Activated T-cell treated with anti-CD3 and anti-CD28 coated beads for 48 hours (primary cell): ENCODE measurements at places on chromosomes 4 and X.

- DNase-seq, result no peak
Measured at GRCh38 chr4:5969777-5970176, 48.5 kb downstream of the C4orf50 start.

- DNase-seq, result no peak
Measured at GRCh38 chr4:70634482-70634881, 5.9 kb downstream of the ENAM start.

DNA sequence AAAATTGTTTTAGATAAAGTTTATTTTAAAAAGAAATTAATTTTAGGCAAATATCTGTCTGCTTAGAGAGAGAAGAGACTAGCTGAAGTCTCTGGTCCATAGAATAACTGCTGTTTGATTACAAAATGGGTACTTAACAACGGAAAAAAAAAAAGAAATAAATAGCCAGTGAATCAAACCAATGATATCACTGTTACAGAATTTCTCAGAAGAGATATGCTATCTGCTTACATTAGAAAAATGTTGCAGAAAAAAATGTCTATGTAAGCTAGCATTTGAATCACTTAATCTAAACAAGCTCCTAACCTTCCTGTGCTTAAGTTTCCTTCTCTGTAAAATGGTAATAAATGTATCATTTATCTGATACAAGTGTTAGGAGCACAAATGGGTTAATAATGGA, 189.9 kb downstream of the IL15 start:
- DNase-seq, result no peak

DNA sequence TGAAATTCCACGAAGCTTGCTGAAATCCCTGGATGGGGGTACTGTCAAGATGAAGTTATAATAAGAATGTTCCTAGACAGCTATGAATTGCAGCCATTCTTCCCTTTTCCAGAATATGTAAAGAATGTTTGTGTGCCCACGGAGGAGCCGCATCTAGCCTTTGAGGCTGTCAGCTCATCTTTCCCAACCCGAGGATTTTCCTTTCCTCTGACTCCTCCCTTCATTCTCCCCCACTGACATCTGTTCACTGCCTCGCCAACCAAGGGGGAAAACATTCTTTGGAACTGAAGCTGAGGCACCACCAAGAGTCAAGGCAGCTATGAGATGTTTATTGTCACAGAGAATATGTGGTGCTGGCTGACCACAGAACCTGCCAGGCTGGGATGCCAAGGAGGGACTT, 8.8 kb downstream of the NHSL2 start:
- no peak for DNase-seq

DNA sequence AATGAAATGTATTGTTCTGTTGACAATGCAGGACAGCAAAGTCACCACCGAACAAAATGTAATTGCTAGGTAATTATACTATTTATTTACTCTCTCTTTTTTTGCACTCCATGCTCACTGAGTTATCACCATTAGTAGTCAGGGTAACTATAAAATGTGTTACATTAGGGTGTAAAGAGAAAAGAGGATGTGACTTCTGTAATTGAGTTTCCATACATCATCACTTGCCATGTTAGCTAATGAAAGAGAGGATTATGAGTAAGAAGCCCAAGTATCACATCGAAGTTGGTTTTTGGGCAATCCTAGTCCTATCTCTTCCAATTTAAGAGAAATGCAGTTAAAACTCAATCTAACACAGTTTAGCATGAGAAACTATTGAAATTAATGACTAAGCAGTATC, 7.6 kb downstream of the ZXDA start:
- no peak for DNase-seq

DNA sequence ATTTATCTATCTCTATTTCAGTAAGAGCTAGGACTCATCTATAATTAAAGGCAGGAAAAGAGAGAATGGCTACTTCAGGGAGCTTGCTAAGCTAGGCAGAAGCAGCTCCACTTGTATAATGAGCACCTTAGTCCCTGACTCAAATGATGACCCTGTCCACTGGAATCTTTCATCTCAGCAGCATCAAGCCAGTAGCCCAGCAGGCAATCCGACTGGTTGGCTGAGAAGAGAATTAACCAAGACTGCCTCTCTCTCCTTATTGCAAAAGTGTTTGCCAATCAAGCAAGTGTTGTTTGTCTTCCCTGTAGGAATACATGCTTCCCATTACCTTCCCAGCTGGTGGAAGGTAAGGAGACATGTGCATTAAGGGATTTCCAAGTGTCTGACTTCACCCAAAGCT, 3.9 kb upstream of the SPOCK3 start:
- no peak for DNase-seq

GRCh38 chr4:11912886-11913285, 484.2 kb upstream of the HS3ST1 start:
- DNase-seq, result no peak

DNA sequence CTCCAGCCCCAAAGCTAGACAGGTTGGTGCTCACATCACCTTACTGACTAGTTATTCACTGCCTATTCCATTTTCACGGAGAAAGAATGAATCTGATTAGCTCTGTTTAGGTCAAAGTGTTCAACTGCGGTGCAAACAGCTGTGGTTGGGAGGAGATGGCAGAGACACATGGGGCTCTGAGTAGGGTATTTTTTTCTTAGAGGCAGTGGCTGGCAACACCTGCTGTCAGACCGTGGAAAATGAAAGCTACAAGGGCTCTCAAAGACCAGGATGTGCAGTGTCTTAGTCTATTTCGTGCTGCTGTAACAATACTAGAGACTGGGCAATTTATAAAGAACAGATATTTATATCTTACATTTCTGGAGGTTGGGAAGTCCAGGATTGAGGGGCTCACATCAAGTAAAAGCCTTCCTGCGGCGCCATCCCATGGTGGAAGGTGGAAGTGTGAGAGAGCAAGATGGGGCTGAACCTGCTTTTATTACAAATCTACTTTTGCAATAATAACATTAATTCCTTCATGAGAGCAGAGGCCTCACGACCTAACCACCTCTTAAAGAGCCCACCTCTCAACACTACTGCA, 10.6 kb downstream of the NYX start:
- no peak for DNase-seq

GRCh38 chr4:119010909-119011606, 122.4 kb downstream of the SYNPO2 start:
- no peak for DNase-seq

- no peak for DNase-seq
Measured at GRCh38 chr4:112813790-112814189, 176.8 kb downstream of the LARP7 start.

- DNase-seq, result no peak
Measured at GRCh38 chr4:61531188-61531587, 331.1 kb downstream of the ADGRL3 start.

GRCh38 chr4:25904748-25905082, 9.3 kb upstream of the SMIM20 start:
- DNase-seq, result no peak

GRCh38 chr4:109959195-109959594, 46.5 kb downstream of the EGF start:
- DNase-seq, result no peak

GRCh38 chr4:75069493-75070074, 136.7 kb downstream of the PARM1 start:
- DNase-seq, result no peak

DNA sequence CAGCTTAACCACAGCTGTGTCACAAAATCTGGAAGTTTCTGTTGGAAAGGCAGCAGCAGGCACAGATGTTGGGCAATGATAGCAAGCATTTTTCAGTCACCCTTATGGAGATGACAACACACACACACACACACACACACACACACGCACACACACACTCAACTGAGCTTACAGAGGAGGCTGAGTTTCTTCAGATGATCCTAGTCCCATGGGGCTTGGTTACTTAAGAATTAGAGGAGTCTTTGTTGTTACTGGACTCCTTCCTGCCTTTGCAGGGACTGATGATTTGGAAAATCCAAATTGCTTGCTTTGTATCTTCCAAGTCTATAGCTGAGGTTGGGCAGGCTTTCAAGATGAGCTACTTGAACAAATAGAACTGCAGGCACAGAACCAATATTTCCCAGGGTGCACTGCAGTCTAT, 740.1 kb upstream of the PITX2 start:
- no peak for DNase-seq

- no peak for DNase-seq
Measured at GRCh38 chr4:14560577-14560976, 441.7 kb upstream of the CPEB2 start.

GRCh38 chr4:83552924-83553323, 17.0 kb downstream of the GPAT3 start:
- no peak for DNase-seq
